ENCODE measurements at places on chromosomes 16 and 17. TPM values are rescaled to one million over a fixed set of nuclear protein-coding genes. Genes with fewer than 3 reads are reported as not detected.

Gene ZPBP2
- total RNA-seq = not detected

DNA sequence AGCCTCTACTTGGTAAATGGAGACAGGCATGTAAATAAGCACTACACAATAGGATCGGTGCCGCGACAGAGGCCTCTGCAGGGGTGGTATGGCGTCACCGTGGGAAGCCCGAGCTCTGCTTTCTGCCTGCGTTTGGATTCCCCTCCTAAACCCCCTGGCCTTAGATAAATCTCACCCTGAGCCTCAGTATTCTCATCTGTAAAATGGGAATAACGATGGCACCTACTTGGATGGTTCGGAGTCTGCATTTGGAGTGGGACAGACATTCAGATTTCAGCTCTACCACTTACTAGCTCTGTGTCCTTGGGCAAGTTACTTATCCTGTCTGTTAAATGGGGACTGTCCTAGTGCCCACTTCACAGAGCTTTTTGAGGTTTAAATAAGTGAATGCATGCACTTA is 42.8 kb upstream of the TNRC6A start:
- DNase-seq = no peak

GRCh38 chr17:79732254-79732653 is 1.5 kb downstream of the ENPP7 start:
- DNase-seq = no peak

- DNase-seq = peak; percentile 86
Observed at GRCh38 chr16:65658349-65658748, 536.5 kb upstream of the CDH11 start.
